ENCODE measurements at places on chromosomes 3 and 15.
A peak's percentile ranks its signal among the peaks of the same experiment; 100 is the strongest.

DNA sequence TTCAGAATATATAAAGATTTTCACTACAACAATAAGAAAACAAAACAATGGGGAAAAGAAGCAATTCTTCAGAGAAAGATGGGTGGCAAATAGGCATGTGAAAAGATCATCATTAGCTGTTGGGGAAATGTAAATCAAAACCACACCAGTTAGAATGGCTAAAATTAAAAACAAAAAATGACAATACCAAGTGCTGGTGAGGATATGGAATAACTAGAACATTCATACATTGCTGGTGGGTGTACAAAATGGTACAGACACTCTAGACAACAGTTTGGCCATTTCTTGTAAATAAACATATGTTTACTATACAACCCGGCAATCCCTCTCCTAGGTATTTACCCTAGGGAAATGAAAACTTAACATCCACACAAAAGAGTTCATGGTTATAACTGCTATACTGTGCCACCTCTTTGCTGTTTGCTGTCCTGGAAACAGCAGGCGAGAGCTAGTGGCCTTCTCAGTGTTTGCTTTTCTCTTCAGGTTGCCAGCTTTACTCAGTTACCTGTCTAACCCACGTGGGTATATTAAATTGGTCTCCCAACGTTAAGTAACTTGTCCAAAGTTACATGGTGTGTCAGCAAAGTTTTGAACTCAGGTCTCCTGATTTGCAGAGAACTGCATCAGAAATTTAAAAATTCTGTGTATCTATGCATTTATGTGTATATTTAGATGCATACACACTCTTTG, 4.6 kb upstream of the NIT2 start:
- DNase-seq: no peak

GRCh38 chr3:185583925-185584324, 2.2 kb upstream of the SENP2 start:
- DNase-seq: no peak

DNA sequence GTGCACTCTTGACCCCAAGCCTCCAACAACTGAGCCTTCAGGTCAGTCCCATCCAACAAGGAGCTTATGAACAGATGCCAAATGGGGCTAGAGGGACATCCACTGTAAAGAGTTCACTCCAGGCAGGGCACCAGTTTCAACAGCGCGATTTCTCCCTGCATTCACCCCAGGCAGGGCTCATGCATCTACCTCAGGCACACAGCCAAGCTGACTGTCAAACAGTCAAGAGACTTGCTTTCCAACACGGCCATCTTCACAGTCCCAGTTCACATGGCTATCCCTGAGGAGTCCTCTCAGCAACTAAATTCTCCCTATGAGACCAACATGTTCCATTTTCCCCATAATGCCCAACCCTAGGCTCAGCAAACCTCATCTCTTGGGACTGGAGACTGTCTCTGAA, 17.7 kb downstream of the SLC25A20 start:
- DNase-seq: no peak

GRCh38 chr3:162302983-162303624, 806.5 kb downstream of the OTOL1 start:
- no peak for DNase-seq

- peak; percentile 78 for DNase-seq
Measured at GRCh38 chr3:188916934-188917401, 254.8 kb upstream of the TPRG1 start.

GRCh38 chr3:195752546-195753331, 32.0 kb downstream of the MUC20 start:
- peak; percentile 16 for DNase-seq

- DNase-seq: no peak
Measured at GRCh38 chr3:133703915-133704314, 42.2 kb upstream of the TOPBP1 start.

DNA sequence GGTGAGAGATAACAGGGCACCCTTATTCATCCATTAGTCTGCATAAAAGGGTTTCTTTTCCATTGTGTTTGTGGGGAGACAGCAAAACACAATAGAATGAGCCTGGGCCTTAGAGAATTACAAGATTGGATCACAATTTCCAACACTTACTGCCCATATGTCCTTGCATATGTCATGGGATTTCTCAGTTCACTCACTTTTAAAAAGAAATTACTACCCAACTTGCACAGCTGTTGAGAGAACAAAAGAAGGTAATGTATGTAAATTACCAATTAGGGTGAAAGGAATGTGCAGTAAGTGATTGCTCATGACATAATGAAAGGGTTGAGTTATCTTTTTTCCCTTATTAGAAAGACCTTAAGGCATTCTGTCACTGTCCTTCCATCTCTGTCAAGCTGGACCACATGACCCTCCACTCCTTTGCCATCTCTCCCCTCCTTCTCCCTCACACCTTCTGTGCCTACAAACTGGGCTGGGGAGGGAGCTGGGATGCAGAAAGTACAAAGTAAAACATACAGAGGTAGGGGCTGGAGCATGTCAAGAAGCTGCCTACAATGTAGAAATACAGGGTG, 244.2 kb downstream of the ZMAT3 start:
- DNase-seq: no peak

- DNase-seq: no peak
Measured at GRCh38 chr15:96296264-96296663, 34.2 kb upstream of the NR2F2 start.

GRCh38 chr15:69818529-69818928, 279.2 kb downstream of the TLE3 start:
- no peak for DNase-seq

GRCh38 chr3:22349215-22349851, 598.3 kb upstream of the ZNF385D start:
- DNase-seq: no peak

DNA sequence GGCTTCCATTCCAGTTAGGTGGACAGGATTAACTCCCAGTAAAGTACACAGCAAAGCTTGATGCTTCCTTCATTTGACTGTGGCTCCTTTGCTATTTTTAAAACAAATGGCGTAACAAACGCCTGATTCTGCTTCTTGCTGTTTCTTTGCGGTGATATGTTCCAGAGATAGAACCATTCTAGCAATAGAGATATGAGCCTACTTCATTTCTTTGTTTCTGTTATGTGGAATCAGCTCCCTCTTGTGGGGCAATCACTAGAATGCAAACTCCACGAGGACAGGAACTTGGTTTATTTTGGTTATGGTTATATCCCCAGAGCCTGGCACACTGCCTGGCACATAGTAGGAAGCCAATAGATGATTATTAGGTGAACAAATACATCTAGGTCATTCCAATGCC, 122.6 kb upstream of the SLC6A11 start:
- DNase-seq: peak; percentile 11
